ENCODE measurements at places on chromosomes 6 and 20.

DNA sequence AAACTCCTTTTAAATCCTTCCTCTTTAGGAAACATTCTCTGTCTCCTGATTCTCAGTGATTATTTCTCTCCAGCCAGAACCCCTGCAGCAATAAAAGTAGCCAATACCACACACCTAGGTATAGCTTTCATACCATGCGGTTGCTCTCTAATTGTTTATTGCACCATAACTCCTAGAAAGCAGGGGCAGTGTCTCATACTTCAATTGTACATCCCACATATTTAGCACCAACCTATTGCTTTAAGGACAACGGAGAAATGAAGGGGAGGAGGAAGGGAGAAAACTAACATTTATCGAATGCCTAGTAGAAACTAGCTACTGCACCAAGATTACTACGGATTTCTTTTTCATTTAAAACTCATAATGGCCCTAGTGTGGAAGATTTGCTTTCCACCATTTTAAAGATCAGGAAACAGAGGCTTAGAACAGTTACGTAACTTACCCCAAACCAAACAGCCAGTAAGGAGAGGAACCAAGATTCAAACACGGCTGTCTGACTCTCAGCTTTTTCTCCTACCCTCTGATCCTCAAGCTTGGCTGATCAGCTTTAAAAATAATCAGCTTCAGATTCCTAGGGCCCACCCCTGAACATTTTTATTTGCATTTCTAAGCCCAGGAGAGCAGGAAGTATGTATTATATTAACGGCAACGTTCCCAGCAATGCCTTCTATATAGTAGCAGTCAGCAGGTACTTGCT lies 43.4 kb upstream of the ATXN1 start:
- DNase-seq, result no peak

- no peak for DNase-seq
Measured at GRCh38 chr6:117681162-117681741, 6.0 kb downstream of the NUS1 start.

DNA sequence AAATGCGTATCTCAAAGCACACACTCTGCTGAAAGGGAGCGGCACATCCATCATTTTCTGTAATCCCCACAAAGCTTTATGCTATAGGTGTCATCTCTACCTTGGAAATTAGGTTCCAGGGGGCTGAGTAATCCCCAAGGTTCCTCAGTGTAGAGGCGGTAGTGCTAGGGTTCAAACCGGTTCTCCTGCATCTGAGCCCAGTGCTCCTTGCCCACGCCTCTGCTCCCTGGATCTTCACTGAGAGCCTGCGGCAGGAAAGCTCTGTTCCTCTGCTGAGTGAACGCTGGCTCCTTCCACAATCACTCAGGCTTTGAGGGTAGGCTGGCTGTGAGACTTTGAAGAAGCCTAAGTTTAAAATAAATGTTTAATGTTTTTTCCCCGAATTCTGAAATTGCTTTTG lies 24.9 kb downstream of the SLC22A23 start:
- DNase-seq, result no peak

- DNase-seq, result no peak
Measured at GRCh38 chr6:145071836-145072235, 663.5 kb downstream of the EPM2A start.

Measured in stimulated activated CD8-positive, alpha-beta memory T cell treated with anti-CD3 and anti-CD28 coated beads, Interleukin-7, amount 100 ng/mL, for 48 hours (primary cell).